ENCODE measurements at places on chromosomes 16 and 17. TPM values are rescaled to one million over a fixed set of nuclear protein-coding genes. Genes with fewer than 3 reads are reported as not detected.

- no peak for DNase-seq
These were observed 18.0 kb upstream of the KCNJ18 start for GRCh38 chr17:21674242-21674731.

DNA sequence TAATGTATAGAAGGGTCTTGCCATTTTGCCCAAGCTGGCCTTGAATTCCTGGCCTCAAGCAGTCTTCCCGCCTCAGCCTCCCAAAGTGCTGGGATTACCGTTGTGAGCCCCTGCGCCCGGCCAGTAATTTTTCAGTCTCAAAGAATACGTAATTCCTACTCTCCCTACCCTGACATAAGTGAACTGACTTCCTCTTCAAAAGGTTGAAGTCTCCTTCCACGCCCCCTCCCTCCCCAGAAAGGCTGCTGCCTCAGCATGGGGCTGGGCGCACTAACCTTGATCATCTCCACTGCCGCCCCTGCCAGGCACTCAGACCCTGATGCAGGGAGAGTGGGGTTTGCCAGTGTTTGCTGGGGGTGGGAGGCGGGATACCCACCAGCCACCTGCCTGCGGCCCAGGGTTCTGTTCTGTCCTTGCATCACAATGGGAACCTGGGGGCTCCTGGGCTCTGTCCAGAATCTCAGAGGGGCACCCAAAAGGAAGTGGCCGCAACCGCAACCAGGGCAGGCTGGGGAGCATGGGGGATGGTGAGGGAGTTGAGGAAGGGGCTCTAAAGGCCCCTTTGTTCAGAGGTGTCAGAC is 27.5 kb downstream of the KIFC3 start:
- DNase-seq = no peak

DNA sequence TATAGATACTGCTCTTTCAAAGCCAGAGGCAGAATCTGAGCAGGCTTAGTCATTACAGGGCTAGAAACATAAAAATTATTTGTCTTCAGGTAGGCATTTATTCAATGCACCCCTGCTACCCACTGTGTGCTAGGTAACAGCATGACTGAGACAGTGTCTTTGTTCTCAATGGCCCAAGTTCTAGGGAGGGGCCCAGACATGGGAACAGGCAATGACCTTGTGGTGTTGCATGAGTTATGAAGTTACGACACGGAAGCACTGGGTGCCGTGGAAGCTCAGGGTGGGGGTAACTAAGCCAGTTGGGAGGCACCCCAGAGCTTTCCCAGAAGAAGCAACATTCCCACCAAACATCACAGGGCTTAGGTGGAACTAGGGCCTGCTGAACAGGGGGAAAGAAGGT is 87.0 kb downstream of the CPPED1 start:
- DNase-seq = no peak

DNA sequence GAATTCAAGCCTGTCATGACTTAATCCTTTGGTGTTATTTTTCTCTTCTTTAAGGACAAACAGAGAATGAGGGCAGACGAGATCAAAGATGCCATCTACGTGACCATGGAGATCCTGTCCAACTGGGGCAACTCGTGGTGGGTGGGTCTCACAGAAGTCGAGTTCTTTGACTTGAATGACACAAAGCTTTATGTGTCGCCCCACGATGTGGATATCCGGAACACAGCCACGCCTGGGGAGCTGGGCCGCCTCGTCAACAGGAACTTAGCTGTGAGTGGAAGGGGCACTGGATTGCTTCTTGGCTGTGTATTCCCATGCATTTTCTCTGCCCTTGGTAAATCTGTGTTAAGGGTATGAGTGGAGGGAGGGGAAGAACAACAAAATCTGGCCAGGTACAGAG is 158.7 kb downstream of the KATNIP start:
- no peak for DNase-seq

DNA sequence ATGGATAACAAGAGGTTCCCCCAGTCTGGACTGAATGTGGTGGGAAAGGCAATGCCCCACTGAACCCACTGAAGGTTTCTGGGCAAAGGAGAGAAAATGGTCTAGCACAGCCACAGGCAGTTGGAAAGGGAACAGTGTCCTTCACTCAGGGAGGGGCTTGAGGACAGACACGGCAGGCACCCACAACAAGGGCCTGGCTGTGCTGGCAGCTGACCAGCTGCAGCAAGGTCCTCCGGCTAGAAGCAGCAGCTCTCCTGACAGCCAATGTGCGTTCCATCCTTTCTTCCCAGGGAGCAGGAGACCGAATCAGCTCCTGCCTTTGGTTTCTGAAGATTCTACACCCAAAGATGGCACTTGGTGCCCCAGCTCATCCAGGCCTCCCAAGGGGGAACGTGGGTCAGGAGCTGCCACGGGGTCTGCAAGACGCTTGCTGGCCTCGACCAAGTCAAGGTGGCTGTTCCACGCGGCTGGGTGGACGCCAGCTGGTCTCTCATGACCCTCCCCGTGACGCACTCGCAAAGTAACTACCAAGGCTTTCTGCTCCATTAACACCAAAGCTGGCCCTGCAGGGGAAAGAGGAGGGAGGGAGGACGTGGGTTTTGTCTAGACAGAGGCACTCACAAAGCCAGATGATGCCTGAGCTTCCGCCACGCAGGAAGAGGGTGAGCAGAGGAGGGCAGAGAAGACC is 11.1 kb downstream of the ABR start:
- DNase-seq = no peak

GRCh38 chr16:2912330-2913199 is 834 bp downstream of the FLYWCH1 start:
- DNase-seq = peak; percentile 33

DNA sequence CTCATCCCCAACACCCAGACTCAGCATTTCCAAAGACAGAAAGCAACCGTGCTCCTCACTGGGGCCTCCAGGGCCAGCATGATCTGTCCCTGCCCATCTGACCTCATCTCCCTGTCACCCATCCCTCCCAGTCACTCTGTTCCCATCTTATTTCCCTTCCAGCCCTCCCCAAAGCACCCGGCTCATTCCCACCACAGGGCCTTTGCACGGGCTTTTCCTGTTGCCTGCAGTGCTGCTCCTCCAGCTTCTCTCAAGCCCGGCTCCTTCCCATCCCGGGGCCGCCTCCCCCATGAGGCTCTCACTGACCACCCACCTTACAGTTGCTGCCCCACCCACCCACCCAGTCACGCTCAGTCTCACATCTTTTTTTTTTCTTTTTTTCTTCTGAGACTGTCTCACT is 54.8 kb downstream of the RMI2 start:
- DNase-seq = no peak

DNA sequence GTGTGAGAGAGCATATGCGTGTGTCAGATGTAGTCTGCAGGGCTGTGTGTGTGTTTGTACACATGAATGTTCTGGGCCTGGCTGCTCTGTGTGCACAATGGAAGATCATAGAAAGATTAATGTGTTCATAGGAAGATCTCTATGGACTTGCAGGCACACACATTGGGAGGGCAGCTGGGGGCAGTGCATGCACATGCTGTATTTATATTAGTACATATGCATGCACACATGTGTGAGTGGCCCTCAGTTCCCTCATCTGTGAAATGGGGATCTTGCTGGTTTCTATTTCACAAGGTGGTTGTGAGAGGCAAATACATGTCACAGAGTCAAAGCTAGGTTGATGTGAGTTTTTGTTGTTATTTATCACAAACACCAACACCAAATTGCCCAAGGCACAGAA is 2.1 kb downstream of the CA7 start:
- DNase-seq = no peak

DNA sequence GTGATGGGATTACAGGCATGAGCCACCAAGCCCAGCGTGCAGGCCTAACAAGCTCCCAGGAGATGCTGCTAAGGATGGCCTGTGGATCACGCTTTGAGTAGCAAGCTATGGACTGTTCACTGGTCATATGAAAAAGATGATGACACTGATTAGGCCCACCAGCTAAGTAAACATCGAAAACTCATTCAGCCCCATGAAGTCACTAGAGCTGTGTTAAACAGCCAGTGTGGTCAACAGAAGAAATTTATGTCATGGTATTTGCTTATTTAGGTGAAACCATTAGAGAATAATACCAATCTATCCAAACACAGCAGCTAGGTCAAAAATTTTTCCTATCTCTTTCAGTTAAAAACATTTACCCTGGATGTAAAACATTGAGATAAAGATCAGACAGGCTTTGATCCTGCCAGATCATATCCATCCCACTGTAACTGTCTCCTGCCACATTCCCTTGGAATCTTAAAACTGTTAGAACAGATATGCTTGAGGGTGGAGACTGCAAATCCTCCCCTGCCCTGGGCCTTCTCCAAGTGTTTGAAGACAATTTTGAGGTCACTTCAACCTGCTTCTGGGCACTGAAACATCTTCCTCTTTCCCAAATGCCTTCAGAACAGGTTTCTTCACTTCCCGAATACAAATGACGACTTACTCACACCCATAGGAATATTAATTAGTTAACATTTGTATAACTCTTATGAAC is 30.9 kb downstream of the HOXB1 start:
- DNase-seq = no peak

- DNase-seq = peak; percentile 84
These were observed 4.2 kb downstream of the NR1D1 start for GRCh38 chr17:40095944-40096791.

- DNase-seq = peak; percentile 23
These were observed 127.6 kb upstream of the TNRC6C start for GRCh38 chr17:77830816-77831473.

Gene KATNIP
- 34.5 TPM for total RNA-seq

Gene KRTAP4-16
- total RNA-seq = not detected

Gene MYL4
- 1.7 TPM for total RNA-seq

Data from stomach (tissue), 19 donors.